Sigmoid colon (tissue), 7 donors: ENCODE measurements at places on chromosomes 16 and 17. TPM values are rescaled to one million over a fixed set of nuclear protein-coding genes. Genes with fewer than 3 reads are reported as not detected.

DNA sequence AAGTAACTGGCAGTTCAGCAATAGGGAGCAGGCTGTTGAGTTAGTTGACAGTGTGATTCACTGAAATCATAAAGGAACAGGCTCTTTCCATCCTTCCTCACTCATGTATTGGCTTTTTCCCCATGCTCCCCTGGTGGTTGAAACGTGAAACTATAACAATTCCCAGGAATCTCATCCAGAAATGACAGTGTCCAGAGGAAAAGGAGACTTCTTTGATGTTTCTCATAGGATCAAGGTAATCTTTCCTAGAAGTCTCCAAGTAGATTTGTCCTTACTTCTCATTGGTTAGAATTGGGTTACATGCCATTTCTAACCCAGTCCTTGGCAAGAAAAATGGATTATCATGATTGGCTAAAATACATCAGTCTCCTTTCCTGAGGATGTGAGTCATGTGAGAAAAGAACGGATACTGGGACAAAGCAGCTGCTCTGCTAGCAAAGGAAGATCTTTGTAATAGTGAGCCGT is 14.4 kb downstream of the TTC19 start:
- no peak for DNase-seq

DNA sequence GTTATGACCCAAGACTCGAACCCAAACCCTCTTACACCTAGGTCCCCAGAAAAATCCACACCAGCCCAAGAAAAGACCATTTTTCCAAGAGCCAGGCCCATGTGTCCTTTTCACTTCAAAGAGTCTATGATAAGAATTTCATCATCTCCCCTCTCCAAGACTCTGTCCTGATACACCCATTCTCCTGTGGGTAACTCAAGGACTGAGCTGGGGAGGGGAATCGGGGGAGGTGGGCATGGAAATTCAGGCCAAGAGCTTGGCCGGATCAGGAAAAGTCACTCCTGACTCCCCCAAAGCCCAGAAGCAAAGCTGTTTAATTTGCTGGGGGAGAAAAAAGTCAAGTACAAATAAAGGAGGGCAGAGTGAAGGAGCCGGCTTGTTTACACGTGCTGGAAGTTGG is 3.7 kb downstream of the ACLY start:
- DNase-seq, result no peak

DNA sequence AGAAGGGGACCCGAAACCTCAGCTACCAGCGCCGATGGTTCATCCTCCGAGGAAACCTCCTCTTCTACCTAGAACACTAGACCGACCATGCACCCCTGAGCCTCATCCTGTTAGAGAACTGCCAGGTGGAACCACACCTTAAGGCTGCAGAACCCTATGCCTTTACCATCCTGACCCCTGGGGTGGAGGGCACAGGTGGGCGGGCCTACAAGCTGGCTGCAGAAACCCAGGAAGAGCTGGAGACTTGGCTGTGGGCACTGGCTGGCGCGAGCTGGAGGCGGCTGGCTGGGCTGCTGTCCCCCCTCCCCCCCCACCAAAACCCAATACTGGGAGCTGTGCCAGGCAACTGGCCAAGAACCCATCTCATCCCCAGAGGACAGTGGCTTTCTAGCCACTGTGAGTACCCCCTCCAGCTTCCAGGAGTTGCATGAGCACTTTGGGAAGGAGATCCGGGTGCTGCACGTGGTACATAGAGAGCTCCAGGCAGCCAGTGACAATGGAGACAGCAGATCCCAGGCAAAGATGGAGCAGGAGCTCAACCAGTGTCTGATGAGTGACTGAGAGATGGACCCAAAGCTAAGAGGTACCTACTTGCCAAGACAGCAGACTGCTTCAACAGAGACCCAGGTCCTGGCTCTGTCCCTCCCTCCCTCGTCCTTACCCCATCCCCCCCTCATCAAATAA is 1.4 kb upstream of the CD2BP2 start:
- no peak for DNase-seq

The XYLT1 gene
- 28.9 TPM for total RNA-seq
